AG04449 (cell line): ENCODE measurements at places on chromosomes 13 and 19.

DNA sequence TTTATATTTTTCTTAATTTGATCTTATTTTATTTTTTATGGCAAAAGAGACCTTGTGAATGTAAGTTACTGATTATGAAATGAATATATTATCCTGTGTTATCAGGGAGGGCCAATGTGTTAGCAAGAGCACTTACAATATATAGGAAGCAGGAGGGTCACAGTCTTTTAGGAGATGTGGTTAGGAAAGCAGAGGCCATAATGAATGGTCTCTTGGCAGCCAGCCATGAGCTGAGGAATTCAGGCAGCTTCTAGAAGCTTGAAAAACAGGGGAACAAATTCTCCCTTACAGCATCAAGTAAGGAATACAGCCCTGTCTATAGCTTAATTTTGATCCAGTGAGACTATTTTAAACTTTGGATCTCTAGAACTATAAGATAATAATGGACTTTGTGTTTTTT is 2374.6 kb downstream of the PCDH9 start:
- no peak for DNase-seq

GRCh38 chr13:29582171-29582570 is 13.3 kb downstream of the SLC7A1 start:
- DNase-seq: no peak

DNA sequence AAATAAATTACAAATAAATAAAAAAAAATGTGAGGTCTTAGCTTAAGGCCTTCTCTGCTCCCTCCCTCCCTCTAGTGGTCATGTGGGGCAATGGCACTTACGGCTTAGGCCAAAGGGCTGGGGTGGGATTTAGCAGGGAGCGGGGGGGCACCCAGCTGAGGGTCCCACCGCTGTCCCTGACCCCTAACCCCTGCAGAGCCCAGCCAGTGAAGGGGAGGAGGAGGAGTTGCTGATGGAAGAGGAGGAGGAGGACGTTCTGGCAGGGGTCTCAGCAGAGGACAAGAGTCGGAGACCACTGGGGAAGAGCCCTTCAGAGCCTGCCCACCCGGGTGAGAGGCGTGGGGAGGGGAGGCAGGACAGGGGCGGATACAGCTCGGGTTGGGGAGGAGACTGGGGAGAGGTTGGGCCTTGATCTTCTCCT is 9.3 kb downstream of the MPND start:
- no peak for DNase-seq

- no peak for DNase-seq
These were observed 5.2 kb upstream of the ZNF836 start for GRCh38 chr19:52176574-52176973.

DNA sequence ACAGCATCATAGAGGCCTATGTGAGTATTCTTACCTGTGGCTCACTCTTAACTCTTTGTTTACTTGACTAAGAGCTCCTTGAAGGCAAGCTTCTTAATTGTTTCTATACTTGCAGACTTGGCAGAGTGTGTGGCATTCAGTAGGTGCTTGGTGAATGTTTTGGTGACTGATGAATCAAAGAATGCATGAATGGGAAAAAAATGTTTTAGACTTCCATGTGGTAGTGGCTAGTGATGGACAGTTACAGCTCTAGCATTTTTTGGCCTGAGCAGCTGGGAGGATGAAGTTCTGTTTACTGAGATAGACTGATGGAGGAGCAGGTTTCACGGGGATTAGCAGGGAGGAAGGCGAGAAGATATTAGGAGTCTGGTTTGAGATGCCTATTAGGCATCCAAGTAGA is 13.6 kb downstream of the HAS1 start:
- DNase-seq: no peak
